RCC 7860 (cell line): ENCODE measurements at places on chromosomes 2 and 18.

- no peak for DNase-seq
Observed at GRCh38 chr2:113966832-113967231, 76.9 kb downstream of the ACTR3 start.

DNA sequence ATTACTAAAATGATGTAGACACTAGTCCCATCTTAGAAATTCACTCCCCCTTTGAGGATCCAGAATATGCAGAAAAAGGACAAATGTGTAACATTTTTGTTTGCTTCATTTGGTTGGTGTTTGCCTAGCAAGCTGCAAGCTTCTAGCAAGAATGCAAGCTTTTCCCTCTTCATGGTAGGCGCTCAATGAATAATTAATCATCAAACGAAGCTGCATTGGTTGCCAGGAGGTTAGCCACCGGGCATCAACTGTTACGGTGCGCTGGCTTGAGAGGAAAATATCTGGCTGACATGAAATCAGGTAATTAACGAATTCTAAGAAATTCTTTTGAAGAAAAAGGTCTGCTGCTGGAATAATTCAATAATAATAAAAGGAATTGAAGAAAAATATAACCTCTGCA lies 341.0 kb upstream of the KYNU start:
- no peak for DNase-seq

- DNase-seq, result no peak
Observed at GRCh38 chr2:59084326-59084725, 843.2 kb upstream of the FANCL start.

DNA sequence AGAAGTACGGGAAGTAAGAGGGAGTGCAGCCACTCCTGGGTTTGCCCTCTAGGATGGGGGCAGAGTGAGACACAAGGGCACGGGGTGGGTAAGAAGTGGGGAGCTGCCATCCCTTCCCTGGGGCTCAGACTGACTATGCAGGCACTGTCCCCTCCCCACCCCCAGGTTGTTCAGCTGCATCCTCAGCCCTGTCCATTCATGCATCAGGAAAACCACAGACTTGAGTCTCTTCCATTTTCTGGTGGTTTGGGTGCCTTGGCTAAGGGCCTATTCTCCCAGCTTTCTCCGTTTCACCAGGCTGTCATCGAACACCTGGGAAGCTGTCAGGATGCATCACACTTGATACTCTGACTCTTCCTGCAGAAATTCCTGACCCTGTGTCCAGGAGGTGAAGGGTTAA lies 111.9 kb downstream of the TFCP2L1 start:
- no peak for DNase-seq

- DNase-seq, result peak; percentile 62
Observed at GRCh38 chr2:11342551-11343367, 1.7 kb downstream of the ROCK2 start.

- no peak for DNase-seq
Observed at GRCh38 chr18:4256766-4257417, 198.2 kb downstream of the DLGAP1 start.

GRCh38 chr2:16184945-16185660 lies 244.8 kb downstream of the MYCN start:
- no peak for DNase-seq

DNA sequence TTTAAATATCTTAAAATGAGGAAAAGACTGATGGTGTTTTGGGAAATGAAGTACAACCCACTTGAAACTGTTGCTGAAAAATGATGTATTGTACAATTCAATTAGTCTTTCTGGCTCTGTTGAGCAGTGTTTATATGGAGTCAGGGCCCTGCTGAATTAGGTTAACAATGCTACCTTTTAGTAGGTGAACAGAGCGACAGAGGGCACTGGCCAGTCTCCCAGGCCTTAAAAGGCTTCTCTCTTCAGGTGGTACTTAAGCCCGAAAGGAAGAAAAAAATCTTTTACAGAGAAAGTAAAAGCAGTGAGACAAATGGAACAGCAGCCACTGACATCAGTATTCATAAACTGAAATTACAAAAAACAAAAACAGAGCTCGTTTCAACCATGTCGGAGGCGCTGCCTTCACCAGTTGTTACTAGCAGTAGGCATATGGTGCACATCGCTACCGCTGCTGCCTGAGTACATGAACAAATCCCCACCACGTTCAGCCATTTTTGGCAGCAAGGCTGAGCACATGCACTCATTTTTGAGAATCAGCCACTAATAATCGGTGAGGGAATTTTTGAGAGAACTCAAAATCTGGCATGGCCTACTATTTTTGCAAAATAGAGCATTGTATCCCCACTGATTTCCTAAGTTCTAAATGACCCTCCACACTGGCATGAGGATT lies 91.8 kb downstream of the PLEKHM3 start:
- DNase-seq, result no peak

DNA sequence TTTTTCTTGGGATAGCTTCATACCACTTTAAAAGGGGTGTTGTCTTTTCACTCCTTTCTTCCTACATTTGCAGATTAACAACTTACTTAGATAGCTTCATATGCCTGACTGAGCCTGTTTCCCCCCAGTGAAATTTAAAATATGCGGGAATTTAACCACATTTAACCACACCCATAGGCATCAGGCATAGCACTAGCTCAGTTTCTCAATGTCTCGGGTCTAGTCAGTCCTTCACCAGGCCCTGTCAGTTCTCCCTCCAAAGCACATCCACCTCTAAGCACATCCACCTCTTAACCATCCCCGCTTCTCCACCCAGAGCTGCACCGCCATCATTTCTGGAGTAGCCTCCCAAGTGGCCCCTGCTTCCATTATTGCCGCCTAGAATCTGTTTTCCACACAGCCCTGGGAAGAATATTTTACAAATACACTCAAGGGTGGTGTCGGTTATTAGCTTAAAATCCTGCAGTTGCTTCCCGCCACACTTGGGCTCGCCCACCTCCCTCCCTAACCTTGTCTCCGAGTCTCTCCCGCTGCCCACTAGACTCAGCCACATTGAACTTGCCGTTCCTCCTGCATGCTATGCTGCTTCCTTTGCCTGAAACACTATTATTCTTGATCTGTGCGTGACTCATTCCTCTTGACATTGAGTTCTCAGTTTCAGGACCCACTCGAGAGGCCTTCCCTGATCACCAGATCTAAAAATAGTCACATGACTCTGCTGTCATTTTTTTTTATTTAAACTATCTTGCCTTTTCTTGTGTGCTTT lies 68.3 kb downstream of the SPTBN1 start:
- peak; percentile 89 for DNase-seq

DNA sequence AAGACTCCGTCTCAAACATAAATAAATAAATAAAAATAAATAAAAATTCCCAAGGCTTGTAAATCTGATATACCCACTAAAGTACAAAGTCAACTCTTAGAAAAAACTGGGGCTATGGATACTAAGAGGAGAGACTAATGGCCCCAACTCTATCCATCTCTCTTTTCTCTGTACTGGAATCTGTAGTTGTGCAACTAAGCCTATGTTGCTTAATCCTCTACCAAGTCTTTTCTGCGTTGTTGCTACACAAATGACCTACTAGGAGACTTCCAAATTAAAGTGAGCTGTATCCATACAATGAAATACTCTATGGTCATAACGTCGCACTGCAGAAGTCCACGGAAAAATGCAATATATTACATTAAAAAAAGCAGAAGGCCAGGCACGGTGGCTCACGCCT lies 8.1 kb downstream of the MRPS5 start:
- no peak for DNase-seq

GRCh38 chr18:49135877-49136276 lies 185.1 kb upstream of the SMAD7 start:
- peak; percentile 10 for DNase-seq

DNA sequence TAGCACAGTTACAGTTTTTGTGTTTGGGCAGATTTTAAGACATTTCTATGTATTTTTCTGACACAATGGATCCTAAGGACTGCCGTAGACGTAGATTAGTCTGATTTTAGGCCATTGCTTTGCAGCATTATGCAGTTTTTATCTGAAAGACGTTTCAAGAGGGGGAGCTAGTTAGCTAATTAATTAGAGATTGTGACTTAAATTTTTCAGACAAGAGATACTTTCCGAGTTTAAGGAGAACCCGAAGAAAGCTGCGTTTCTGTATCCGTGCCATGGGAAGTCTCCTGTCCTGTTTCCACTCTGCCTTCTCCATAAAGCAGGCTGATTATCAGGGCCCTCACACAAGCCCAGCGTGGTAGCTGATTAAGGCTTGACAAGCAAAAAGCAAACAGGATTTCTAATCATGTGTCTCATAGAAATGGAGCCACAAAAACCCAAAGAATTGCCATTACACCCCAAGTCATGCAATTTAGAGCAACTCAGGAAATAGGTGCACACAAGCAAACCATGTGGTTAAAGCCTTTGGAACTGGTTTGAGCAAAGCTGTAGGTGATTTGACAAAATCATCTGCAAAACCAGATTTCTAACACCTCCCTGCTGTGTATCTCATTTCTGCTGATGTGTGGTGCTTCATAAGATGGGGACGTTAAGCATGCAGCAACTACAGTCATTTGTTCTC lies 808.1 kb downstream of the RNF144A start:
- DNase-seq, result no peak

DNA sequence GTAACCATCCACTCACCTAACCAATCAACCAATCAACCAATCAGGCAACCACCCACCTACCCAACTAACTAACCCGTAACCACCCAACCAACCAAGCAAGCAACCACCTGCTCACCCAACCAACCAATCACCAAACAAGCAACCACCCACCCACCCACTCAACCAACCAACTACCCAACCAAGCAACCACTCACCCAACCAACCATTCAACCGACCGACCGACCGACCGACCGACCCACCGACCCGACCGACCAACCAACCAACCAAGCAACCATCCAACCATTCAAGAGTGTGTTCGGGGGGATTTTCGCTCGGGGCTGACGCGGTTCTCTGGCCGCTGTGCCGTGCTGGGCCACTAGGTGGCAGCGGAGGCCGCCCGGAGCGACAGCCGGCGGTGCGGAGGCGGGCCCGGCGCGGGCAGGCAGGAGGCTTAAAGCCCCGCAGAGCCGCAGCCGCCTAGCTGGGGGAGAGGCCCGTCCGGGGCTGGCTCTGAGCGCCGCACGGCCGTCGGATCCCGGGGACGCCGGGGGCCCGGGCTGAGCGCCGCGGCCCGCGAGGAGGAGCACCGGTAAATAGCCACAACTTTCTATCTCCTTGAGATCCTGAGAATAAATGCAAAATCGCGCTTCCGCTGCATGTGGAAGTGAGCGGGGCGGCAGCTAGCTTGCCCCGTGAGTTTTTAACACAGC lies at the start of gene MC5R:
TSS of gene MC5R (plus strand) at position 443 of the 689 bp plus-strand sequence. CDS start 1,617 bp downstream, outside the sequence.
- no peak for DNase-seq
